ENCODE measurements at places on chromosomes 13 and 19.

DNA sequence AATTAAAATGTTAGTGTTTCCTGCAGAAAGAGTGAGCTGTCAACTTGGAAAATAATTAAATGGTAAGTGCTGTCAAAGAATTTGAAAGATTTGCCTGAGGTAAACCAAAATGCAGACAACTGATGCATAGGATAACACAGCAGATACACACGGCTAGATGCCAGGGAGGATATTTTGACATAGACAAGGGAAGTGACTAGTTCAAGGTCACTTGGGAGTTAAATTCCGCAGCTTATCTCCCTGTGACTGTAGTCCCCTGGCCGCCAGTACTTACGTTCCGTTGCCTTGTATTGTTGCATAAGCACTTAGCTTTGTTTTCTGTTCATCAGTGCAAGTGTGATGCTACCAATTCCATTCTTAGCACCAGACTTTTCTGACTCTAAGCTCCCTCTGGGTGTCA, 247.3 kb upstream of the MAB21L1 start:
- DNase-seq: no peak

DNA sequence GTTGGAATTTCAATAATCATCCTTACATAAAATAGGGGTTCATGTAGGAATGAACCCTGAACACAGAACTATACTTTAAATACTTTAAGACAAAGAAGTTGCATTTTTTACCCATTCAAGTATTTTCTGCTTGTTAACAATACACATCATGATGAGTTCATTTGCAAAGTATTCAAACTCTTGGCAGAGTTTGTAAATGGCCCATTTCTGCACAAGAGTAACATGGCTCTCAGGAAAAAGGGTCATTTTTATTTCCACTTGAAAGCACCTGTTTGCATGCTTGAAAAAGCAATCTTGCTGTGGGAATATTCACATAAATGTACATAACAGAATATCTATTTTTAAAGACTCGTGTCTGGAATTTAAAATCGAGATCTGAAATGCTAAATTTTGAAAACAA, 18.1 kb downstream of the ESD start:
- DNase-seq: no peak

- no peak for DNase-seq
Measured at GRCh38 chr19:3781603-3782002, 4.6 kb downstream of the MATK start.

DNA sequence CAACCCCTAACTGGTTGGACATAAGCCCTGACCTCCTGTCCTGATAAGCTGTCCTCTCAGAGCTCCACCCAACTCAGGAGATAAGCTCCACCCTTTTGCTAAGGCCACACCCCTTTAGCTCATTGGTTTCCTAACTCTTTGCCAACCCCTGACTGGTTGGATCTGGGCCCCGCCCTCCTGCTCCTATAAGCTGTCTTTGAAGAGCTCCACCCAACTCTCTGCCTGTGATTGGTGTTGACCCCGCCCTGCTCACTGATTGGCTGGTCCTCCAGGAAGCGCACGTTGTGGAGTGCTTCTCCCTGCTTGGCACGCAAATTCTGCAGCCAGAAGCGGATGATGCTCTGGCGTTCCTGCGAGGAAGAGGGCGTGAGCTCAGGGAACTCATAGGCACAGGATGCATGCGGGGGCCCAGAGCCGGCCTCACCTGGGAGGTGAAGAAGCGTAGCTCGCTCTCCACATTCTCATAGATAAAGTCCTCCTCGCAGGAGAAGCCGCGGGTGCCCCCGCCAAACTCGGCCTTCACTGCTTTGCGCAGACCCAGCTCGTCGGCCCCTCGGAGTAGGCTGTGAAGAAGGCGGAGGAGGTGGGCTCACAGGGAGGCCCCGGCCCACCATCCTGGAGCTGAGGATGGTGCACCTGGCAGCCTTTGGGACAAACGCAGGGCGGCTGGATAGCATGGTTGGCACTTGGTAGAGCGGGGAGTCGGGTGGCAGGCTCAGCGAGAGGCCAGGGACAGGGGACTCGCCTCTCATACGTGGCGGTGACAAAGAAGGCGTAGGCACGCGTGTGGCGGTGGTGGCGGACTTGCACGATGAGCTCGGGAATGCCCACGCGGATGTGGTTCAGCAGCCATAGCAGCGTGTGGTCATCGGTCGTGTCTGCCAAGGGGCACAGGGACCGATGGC, 1.7 kb downstream of the ANO8 start:
- DNase-seq: peak; percentile 79

DNA sequence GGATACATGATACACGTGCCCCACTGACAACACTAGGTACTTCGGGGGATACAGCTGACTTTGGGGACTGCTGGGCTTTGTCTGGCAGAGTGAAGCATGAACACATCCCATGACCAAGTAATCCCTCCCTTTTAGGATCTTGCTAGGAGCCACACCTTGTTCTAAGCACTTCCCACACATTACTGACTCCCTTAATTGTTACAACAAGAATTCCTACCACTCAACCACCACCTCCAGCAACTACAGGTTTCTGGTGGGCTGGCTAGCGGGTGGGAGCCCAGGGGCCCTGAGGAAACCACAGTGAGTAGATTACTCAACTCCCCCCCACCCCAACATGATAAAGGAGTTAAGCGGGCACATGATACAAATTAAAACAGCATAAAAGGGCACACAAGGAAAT, 7.2 kb upstream of the SLC35E1 start:
- DNase-seq: no peak

- DNase-seq: no peak
Measured at GRCh38 chr19:42111811-42112210, 20.4 kb downstream of the POU2F2 start.

GRCh38 chr13:32734511-32734910, 148.3 kb downstream of the PDS5B start:
- peak; percentile 26 for DNase-seq
